Frontal cortex (tissue), 4 donors: ENCODE measurements at places on chromosomes 16 and 17. TPM values are rescaled to one million over a fixed set of nuclear protein-coding genes. Genes with fewer than 3 reads are reported as not detected.

The FASN gene
- total RNA-seq = 92.1 TPM

The CX3CL1 gene
- total RNA-seq = 4.9 TPM

The WNK4 gene
- 0.41 TPM for total RNA-seq

The CLEC3A gene
- total RNA-seq = under 0.01 TPM

The RAMP2 gene
- 15.9 TPM for total RNA-seq

The FBXW10 gene
- 0.82 TPM for total RNA-seq

The TTLL6 gene
- total RNA-seq = not detected

The ABCA6 gene
- total RNA-seq = 3.7 TPM

The ELMO3 gene
- 0.41 TPM for total RNA-seq

The CCL1 gene
- not detected for total RNA-seq

The ODAD4 gene
- total RNA-seq = 3.3 TPM
